LHCN-M2 (cell line): ENCODE measurements at places on chromosomes 1 and 21.

DNA sequence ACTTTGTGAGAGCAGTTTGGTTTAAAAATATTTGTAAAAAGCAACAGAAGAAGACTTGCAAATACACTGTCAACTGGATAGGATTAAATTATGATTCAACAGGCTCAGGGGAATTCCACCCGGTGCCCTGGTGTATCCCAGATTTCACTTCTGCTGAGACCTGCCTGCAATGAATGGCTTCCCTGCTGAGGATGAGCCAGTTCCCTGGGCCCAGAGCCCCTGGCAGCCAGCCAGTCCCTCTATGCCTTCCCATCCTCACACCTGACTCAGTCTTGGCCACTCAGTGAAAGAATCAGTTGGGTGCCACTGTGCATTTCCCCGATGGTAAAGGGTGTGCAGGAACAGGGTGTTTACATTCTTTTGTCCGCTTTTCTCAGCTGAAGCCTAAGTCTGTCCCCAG, 64.4 kb downstream of the KCTD3 start:
- peak; percentile 61 for DNase-seq

DNA sequence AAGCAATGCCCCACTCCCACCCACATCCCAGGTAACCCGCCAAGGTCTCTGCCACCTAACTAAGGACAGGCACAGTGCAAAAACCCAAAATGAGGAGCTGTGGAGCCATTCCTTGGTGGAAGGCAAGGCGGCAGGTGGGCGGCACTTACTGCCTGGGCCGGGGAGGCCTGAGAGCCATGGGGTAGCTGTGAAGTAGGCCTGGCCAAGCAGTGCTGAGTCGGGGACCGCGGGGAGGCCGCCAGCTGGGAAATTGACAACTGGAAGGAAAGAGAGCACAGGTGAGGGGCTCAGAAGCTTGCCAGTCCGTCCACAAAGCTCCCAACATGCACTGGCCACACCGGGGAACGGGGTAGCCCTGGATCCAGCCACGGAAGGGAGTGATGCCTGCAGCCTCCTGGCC, 85.3 kb downstream of the NPHP4 start:
- DNase-seq, result no peak

DNA sequence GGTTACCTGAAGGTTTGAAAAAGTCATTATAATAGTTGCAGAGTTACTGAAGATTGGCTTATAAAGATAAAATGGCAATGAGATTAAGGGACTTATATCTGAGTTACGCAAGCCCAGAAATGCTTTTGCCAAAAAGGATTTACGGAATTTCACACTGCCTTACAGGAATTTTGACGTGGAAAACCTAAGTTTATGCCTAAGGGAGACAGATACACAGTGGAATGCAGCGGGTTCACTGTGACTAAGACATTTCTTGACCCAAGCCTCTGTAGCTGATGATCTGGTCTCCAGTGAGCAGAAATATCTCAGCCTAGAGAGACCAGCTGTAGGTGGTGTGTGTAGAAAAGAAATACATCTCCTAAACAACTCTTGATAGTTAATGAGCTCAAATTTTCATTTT, 10.1 kb upstream of the EXO1 start:
- peak; percentile 73 for DNase-seq

DNA sequence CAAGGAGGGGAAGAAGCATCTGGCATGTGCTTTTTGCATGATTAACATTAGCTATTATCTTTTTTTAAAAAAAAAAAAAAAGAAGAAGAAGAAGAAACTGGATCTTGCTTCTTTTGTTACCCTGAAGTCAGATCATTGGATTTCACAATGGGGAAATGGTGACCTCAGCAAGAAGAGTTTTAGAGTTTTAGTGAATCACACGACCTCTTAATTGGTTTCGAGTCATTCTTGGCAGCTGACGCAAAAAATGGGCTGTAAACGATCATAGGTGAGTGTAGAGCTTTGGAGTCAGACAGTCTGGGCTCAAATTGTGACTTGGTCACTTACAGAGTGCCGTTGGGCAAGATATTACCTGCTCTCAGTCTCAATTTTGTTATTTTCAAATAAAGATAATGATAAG, 33.3 kb upstream of the PGBD5 start:
- peak; percentile 40 for DNase-seq

GRCh38 chr1:179141592-179142251, 59.9 kb downstream of the TOR3A start:
- DNase-seq, result peak; percentile 82

DNA sequence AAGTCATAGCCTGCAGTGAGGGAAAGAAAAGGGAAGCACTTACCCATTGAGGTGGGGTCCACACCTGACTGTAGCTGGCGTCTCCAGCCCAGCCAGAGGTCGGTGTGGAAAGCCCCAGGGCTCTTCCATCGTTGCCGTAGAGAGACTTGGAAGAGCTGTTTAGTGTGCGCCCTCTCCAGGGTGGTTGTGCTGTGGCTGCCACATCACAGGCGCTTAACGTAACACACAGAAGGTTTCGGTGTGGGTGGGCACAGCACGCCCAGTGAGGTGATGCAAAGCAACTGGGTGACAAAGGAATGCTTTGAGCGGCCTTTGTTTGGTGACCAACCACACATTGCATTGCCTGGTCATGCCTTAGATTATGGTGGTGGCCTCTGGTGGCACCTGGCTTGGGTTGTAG, 36.8 kb upstream of the KIF1B start:
- DNase-seq, result no peak

- no peak for DNase-seq
Measured at GRCh38 chr1:170590921-170591705, 59.1 kb downstream of the GORAB start.
